Stimulated activated CD4-positive, alpha-beta T cell treated with anti-CD3 and anti-CD28 coated beads, Interleukin-1b, Interleukin-23, amount 100 ng/mL, for 48 hours (primary cell): ENCODE measurements at places on chromosomes 16 and 17.

DNA sequence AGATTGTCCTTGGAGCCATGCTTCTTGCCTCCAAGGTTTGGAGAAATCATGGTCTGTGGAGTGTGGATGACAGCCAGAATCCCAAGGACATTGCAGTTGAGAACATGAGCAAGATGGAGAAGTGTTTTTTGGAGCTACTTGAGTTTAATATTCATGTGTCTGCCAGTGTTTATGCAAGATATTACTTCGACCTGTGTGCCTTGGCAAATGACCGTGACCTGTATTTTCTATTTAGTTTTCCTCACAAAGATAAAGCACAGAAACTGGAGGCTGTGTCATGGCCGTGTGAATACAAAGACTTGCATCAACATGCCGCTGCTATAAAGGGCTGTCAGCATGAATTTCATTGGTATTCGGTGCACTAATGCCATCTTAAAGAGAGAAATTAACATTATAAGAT is 9.0 kb downstream of the GGA2 start:
- no peak for DNase-seq

GRCh38 chr16:79863128-79864031 is 262.8 kb upstream of the MAF start:
- no peak for DNase-seq

DNA sequence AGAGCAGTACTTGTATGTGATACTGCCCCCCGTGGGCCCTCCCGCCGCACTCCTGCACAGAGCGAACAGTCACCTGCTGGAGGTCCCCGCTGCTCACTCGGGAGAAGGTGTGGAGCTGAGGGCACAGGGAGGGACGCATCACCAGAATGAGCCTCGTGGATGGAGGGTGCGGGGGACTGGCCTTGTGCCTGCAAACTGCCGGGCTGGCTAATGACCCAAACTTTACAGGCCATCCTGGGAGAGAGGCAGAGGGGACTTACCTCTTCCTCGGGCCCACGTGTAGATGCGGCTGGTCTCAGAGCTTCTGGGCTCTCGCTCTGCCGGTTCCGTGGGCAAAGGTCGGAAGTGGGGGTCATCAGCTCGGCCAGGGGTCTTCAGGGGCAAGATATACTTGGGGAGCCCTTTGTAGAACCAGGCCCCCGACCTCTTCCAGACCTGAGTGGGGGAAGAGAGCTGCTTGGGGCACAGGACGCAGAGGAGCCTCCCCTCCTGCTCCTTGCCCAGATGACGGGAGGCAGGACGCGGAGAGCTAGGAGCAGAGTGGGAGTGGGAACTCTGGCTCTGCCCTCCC is 65.5 kb upstream of the DOC2B start:
- no peak for DNase-seq

GRCh38 chr17:59707971-59708430 is 547 bp downstream of the VMP1 start:
- DNase-seq: no peak

DNA sequence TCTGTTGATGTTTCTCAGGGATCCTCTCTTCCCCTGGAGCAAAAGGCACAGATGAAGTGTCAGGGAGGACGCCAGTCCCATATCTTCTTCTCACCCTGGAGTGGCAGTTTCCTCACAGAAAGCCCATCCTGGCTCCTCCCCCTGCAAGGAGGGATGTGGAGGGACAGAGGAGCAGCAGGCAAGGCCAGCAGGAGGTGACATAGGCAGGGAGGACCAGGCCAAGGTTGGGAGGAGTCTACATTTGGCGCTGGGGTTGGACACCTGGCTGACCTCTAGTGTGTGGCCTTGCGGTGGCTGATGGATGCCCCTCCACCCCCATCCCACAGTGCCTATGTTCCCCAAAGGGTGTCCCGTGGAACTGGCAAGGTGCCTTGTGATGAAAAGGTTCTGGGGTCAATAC is 125.4 kb downstream of the SEC14L1 start:
- DNase-seq: no peak

- DNase-seq: no peak
Measured at GRCh38 chr16:4795828-4796572, 831 bp downstream of the SMIM22 start.

DNA sequence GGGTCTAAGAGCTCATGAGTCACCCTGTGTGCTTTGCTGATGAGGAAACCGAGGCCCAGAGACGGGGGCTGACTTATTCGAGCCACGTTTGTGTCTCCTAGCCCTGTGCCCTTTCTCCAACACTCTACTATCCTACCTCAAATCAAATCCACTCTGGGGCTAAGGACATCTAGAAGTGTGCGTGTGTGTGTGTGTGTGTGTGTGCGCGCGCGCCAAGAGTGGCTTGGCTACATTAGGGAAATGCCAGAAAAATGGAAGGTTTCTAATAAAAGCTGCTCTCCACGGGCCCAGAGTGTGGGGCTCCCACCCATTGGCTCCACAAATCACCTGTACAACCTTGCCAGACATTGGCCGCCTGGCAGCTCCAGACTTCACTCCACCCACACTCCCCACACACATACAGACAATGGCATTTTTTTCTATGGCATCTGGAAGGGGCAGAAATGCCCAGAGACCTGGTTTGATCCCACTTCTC is 30.3 kb upstream of the PHOSPHO1 start:
- peak; percentile 4 for DNase-seq

DNA sequence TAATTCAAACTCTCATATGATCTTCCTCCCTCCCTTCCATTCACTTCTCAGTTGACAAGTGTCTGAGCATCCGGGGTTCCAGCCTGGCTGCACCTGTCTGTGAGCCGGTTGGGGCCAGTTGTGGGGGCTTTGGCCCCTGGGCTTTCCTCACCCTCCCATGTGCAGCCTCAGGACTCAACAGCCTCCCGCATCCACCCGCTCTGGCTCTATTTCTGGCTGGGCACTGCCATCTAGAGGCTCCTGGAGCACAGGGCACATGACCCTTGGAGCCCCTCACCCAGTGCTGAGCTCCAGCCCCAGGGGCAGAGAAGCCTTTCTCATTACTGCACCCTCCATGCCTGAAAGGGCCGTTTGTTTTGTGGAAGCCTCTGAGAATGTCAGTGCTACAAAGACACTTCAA is 43.3 kb downstream of the HAPSTR1 start:
- DNase-seq: peak; percentile 68

DNA sequence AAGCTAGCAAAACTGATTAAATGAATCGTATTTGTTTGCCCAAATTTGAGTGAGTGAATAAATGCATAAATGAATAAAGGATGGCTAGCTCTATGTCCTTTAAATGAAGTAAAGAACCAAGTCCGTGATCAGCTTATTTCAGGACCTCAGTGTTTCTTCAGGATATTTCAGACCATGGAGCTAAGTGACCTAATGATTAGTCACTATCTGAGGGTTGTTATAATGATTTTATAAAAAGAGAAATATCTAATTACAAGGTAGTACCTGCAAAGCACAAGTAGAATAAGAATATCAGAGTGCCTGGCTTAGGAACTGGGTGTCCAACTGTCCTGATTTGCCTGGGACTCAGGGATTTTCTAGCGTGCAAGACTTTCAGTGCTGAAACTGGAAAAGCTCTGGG is 12.5 kb downstream of the KCNJ2 start:
- no peak for DNase-seq

DNA sequence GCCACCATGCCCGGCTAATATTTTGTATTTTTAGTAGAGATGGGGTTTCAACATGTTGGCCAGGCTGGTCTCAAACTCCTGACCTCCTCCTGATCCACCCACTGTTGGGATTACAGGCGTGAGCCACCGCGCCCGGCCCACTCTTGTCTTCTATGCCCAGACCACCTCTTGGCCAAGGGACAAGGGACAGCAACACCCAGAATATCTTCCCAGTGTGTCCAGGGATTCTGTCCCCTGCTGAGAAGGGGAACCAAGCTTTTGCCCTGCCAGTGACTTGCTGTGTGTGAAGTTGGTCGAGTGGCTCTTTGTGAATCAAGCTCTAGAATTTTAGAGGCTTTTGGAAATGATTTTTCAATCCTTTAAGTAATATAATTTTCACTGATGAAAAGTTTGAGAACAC is 1.7 kb upstream of the MPO start:
- DNase-seq: no peak

DNA sequence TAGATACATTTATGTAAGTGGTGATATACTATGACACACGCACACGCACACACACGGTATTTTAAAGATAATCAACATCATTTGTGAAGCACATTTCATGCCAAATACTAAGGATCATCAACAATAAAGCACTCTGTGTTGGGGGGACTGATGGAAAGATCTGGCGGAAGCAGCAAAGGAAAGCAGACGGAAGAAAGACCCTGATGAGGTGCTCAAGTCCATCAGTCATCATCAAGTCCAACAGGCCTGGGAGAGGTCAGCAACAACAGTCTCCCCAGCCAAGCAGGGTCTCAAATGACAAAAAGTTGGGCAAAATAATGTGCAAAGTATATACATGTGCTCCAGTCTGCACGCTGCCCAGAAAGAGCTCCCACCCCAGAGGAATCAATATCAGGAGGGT is 55.5 kb downstream of the HIC1 start:
- no peak for DNase-seq

- DNase-seq: no peak
Measured at GRCh38 chr16:9095656-9096397, 4.4 kb downstream of the HAPSTR1 start.

GRCh38 chr16:58054289-58054688 is 28.7 kb downstream of the MMP15 start:
- no peak for DNase-seq

DNA sequence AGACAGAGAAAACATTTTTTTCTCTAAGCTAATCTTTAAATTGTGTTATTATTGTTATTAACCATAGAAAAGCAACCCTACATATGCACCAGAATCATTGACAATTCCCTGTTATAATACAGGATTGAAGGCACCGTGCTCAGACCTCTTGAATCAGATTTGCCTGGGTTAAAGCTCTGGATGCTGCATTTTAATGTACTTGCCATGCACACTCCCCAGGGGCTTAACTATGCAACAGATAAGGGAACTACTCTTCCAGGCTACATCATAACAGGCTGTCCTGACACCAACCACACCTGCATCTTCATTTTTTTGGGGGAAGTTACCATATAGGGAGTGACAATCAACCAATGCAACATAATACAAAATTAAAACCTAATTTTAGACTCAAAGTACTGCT is 1187.6 kb upstream of the CDH8 start:
- DNase-seq: no peak

DNA sequence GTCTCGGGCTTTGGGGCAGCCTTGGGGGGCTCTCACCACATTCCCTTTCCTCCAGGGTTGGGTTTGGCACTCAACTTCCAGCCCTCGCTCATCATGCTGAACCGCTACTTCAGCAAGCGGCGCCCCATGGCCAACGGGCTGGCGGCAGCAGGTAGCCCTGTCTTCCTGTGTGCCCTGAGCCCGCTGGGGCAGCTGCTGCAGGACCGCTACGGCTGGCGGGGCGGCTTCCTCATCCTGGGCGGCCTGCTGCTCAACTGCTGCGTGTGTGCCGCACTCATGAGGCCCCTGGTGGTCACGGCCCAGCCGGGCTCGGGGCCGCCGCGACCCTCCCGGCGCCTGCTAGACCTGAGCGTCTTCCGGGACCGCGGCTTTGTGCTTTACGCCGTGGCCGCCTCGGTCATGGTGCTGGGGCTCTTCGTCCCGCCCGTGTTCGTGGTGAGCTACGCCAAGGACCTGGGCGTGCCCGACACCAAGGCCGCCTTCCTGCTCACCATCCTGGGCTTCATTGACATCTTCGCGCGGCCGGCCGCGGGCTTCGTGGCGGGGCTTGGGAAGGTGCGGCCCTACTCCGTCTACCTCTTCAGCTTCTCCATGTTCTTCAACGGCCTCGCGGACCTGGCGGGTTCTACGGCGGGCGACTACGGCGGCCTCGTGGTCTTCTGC is 8.4 kb downstream of the SLC16A3 start:
- no peak for DNase-seq

DNA sequence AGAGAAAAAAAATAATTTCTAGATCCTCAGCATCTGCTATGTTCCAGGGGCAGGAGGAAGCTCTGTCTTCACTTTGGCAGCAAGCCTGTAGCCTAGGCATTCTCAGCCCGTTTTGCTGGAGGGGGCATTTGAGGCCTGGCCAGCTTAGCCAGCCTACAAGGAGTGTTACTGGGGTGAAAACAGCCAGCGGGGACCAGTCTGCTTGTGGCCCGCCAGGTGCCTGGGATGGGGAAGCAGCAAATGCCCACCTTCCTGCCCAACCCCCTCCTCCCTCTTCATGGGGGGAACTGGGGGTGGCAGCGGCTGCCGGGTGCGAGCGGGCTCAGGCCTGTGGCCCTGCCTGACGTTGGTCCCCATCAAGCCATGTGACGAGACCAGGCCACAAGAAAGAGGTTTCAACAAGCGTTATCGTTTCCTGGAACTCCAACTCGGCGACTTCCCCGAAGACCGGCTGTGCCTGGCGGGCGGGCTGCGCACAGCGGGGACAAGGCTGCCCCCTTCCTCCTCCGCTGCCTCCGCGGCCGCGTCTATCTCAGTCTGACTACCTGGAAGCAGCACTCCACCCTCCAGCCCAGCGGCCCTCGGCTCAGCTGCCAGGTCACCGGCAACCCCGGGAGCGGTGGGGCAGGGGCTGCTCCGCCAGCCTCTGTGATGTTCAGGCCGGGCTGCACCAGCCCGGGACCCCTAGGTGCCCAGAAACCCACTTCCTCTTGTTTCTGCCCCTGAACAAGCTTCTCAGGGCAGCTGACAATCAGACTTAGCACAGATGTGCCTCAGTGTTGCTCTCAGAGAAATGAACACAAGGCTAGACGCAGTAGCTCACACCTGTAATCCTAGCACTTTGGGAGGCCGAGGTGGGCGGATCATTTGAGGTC is 22.9 kb downstream of the SOCS1 start:
- peak; percentile 95 for DNase-seq

DNA sequence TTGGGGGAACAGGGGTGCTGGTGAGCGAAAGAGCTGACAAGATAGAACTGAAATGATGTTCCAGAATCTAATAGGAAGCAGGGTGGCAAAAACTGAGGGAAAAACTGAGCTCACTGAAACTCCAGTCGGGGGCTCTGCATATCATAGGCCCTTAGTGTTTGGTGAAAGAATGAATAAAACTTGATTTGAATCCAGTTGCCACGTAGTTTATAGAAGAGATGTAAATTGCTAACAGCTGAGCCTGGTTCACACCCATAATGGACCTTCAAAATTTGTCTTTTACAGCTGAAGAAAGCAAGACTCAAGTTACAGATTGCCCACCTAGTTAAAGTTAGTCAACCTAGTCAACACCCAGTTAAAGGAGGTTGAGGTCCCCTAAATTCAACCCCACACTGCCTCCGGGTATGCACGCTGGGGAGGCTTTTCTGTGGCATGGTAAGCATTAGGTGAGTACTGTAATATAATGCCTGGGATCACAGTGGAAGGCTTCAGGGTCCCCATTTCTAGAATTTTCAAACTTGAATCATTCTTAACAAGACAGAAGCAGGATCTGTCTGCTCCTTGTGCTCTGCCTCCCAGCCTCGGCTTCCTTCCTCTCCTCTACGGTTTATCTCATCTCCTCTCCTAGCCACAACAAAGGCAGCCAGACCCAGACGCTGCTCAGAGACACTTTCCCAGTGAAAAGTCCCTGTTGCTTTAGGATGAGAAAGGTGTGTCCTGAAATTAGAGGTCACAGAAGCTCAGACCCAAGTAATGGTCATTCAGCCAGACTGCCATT is 26.9 kb upstream of the SUPT4H1 start:
- DNase-seq: no peak

GRCh38 chr17:81285179-81285878 is 9.8 kb downstream of the SLC38A10 start:
- DNase-seq: peak; percentile 65

GRCh38 chr16:81026429-81026828 is 9.2 kb upstream of the ATMIN start:
- DNase-seq: no peak
